Activated T-cell treated with anti-CD3 and anti-CD28 coated beads, Interleukin-2, amount 50 U/mL, for 1 hour (primary cell): ENCODE measurements at places on chromosomes 6 and 20.

DNA sequence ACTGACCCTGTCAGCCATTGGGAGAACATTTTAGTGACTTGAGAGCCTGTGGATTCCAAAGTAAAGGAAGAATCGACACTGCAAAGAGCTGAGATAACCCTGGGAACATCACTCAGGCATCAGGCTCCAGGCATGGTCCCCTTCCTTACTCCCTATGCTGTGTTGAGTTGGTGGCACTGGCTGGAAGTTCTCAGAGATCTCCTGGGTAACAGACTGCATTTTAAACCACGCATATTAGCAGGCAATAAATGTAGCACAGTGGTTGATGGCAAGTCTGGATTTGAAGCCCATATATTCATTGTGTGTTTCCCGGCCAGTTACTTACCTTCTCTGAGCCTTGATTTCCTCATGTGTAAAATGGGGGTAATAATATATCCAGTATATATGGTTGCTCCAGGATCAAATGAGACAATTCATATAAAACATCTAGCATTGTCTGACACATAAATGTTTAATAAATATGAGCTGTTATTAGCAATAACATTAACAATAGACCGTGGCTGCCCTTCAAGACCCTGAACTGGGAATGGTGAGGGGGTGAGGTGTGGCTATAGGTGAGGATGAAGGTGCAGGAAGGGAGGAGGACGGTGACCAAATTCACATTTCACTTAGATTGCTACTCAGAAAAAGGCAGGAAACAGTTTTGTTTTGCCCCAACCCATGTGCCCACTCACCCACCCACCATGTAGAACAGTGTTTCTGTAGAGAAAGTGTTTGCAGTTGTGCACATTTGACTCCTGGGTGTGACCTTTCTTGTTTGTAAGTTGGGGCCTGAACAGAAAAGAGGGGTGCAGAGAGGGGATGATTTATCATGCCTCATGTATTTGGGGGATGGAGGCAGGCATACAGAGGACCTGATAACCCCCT is 2.1 kb downstream of the PLCG1 start:
- no peak for DNase-seq

GRCh38 chr6:24394780-24395437 is 7.8 kb upstream of the MRS2 start:
- DNase-seq = no peak

DNA sequence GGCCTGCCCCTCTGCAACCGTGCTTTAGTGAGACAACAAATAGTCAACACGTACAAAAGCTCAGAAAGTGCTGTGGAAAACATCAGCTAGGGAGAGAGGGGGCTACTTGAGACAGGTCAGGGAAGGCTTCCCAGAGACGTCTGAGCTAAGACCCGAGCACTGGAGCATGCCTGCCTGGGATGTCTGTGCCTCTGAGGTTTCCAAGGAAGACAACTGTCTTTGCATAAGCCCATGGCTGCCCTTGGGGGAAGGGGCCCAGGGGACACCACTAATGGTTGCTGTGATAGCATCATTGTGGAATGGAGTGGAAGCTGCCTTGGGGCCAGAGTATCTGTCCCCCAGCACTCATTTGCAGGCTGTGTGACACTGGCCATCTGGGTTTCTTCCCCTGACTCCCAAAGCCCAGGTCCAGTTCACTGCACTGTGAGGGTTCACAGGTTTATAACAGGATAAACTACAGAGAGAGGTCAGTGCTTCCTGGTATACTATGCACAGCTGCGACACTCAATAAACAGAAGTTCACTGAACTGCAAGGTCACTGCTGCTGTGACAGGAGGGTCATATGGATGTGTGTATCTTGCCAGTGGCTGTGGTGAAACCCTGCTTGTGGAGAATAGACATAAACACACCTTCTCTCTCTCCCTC is 1.5 kb upstream of the ARFGEF2 start:
- DNase-seq = no peak

- DNase-seq = no peak
These were observed 32.9 kb downstream of the COX4I2 start for GRCh38 chr20:31670371-31671228.
